ENCODE measurements at places on chromosomes 6 and 20.

- DNase-seq: peak; percentile 79
Observed at GRCh38 chr6:119627908-119628669, 278.5 kb upstream of the MAN1A1 start.

DNA sequence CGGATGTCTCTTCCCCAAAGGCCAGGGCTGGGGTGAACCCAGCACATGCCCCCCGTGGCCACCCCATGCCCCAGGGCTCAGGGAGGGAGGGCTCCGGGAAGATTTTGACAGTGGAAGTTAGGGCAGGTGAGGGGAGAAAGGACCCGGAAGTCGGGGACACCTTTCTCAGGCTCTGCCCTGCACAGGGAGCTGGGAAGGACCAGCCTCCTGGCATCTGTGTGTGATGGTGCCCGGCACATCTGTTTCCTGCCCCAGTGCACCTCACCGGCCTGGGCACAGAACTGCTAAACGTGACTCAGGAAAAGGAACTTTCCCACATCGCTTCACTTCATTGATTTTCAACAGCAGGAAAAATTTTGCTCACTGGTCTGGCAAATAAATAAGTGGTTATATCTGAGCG, 141.1 kb upstream of the AFDN start:
- DNase-seq: no peak

- no peak for DNase-seq
Observed at GRCh38 chr6:50185006-50185405, 135.3 kb upstream of the DEFB112 start.

GRCh38 chr20:57584768-57585461, 24.0 kb downstream of the PCK1 start:
- DNase-seq: no peak

DNA sequence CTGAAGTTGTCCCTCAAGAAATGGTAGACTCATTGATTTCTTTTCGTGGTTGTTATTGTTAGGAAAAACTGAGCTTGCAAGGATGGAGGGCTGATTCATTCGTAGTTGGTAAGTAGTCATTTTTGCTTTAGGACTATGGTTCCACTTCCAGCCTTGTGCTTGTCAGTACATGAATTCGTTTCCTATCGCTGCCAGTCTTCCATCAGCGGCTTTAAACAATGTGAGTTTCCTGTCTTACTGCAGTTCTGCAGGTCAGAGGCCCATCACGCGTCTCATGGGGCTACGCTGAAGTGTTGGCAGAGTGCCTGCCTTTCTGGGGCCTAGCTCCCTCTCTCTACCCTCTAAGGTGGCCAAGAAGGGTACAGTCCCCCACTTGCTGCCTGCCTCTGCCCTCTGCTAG, 11.4 kb upstream of the MDFI start:
- no peak for DNase-seq

DNA sequence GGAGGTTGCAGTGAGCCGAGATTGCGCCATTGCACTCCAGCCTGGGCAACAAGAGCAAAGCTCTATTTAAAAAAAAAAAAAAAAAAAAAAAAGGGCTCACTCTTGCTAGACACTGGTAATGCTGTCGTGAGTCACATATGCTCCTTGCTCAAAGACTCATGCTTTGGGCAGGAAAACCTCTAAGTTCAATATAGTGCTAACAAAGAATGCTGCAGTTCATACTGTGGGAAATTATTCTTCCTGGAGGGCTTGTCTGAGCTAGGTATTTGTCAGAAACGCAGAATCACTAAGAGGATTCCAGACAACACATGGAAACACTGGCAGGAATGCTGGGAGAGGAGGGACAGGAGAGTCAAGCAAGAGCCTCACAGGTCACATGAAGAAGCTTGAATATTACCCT, 2.3 kb upstream of the LYRM2 start:
- DNase-seq: peak; percentile 85

DNA sequence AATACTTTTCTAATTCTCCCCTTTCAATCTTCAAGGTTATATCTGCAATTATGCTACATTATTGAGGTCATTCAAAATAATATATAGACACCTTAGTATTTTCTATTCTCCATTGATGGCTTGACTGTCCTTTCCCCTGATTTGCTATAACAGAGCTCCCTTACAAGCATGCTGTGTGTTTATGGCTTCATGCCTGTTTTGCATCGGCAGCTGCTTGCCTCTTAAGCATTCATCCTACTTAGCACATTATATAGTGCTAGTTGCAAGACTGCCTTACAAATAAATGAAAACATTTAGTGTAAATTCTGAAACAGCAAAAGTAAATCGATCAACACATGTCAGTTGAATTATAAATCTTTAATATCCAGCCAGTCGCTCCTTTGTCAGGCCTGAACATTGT, 476.2 kb upstream of the POU3F2 start:
- DNase-seq: no peak

DNA sequence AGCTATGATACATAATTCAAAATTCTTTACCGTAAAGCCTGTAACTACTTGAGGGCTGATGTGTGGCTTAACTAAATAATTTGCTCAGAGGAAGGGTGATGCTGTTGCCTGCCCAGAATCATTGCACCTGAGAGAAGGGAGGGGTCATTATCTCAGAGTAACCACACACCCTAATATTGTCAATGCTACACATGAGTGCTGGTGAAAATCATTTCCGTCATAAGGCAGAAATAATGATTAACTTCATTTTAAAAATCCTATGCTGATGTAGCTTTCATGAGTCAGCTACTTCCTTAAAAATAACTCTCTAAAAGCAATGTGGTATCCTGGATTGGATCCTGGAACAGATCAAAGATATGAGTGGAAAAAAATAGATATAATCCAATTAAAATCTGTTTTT, 146.4 kb upstream of the FAM83B start:
- DNase-seq: no peak

GRCh38 chr6:83868639-83869038, 9.2 kb downstream of the CYB5R4 start:
- DNase-seq: peak; percentile 81

DNA sequence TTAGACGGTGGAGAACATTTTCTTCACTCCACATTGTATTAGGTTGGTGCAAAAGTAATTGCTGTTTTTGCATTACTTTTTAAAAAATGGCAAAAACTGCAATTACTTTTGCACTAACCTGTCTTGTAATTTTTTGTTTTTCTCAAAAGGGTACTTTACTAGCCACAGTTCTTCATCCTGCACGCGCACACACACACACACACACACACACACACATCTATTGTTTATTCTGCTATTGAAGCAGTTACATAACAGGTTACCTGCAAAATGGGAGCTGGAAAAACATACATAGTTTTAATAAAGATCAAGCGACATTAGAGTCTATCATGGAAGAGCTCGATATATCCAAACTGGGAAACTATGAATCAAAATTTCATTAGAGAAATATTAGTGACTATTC, 235.2 kb downstream of the SIM1 start:
- no peak for DNase-seq

GRCh38 chr6:13538084-13538483, 36.3 kb upstream of the SIRT5 start:
- peak; percentile 76 for DNase-seq

GRCh38 chr6:152572338-152573088, 64.6 kb downstream of the SYNE1 start:
- no peak for DNase-seq

- DNase-seq: no peak
Observed at GRCh38 chr6:76768556-76768955, 694.7 kb downstream of the HTR1B start.

GRCh38 chr6:35497571-35498421, 917 bp upstream of the TEAD3 start:
- peak; percentile 83 for DNase-seq

DNA sequence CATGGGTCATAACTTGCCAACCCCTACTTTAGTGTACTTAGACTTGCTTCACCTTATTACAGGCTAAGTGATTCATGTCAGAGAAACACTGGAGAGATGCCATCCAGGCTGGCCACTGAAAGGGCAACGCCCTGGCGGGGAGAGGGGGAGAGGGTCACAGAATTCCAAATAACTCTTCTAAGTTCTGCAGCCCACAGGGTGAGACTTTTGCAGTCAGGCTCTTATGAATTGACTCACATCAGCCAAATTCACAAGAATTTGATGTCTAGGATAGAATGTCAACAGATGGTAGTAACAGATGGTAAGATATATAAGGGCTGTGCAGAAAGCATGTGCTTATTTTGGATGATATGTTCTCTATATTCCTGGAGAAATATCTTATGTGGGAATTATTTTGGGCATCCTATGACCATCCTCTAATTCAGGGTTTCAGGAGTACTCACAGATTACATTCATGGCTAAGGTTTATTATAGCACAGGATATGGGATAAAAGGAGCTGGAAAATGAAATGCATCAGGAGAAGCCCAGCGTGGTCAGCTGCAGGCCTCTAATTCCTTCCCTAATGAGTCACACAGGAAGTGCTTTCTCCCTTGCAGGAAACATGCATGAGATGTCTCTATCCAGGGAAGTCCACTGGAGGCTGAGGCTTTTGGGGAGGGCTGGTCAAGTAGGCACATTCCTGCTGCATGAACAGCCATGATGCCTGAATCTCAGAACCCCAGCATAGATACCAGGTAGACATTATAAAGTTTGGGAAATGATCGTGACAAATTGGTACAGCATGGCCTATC, 58.7 kb upstream of the RIN2 start:
- peak; percentile 91 for DNase-seq

DNA sequence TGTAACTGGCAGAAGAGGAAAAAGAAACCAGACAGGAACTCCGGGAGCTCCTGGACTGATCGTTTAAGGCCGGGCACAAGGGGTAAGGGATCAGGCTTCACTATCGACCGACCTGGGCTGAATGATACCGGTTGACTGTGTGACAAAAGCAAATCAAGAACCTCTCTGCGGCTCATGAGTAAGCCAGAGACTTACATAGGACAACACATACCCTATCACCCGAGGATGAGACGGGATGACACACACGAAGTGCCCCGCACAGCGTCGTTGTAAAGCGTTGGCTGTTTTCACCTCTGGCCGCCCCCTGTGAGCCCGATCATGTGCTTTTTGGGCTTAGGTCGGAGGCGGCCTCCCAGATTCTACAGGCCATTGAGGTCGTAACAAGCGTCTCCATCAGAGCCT, 695 bp upstream of the TGIF2 start:
- peak; percentile 79 for DNase-seq

DNA sequence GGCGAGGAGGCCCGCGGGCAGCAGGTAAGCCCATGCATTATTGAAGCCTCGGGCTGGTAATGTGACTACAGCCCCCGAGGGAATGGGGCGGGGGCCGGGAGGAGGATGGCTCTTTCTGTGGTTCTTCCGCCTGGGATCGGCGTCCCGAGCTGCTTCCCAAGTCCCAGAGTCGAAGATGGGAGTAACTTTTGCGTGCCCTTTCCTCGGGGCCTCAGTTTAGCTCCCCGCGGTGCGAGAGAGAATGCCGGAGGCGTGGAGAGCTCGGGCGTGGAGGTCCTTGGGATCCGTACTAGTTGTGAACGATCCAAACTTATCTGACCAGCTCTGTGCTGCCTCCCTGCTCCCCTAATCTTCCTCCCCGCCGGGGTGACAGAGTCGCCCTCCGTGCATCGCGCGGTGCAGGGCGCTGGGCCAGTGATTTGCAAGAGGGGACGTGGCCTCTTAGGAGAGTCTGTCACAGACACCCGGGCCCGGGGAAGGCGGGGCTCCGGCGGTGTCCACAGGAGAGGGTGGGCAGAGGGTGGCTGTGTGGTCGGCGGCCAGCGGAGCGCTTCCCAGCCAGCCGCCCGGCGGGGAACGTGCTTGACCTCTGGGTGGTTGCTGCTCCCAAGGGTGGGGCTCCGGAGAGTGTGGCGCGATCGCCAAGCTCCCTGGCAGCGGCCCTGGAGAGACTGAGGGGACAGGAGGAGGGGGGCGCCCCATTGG, 815 bp downstream of the UTRN start:
- DNase-seq: peak; percentile 72

GRCh38 chr6:170150590-170150945, 140.3 kb downstream of the DLL1 start:
- DNase-seq: no peak

DNA sequence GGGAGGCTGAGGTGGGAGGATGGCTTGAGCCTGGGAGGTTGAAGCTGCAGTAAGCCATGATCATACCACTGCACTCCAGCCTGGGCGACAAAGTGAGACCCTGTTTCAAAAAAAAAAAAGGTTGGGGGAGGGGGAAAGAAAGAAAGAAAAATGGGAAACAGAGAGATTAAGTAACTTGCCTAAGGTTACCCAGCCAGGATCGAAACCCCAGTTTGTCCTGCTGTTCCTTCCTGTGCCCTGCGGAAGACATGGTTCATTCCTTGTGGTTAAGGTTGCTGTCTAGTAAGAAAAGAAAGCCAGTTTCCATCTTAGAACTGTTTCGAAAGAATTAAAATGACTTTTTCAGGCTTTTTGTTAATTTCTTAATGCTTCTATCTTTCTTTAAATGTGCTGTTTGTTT, 29.8 kb downstream of the C6orf89 start:
- no peak for DNase-seq

DNA sequence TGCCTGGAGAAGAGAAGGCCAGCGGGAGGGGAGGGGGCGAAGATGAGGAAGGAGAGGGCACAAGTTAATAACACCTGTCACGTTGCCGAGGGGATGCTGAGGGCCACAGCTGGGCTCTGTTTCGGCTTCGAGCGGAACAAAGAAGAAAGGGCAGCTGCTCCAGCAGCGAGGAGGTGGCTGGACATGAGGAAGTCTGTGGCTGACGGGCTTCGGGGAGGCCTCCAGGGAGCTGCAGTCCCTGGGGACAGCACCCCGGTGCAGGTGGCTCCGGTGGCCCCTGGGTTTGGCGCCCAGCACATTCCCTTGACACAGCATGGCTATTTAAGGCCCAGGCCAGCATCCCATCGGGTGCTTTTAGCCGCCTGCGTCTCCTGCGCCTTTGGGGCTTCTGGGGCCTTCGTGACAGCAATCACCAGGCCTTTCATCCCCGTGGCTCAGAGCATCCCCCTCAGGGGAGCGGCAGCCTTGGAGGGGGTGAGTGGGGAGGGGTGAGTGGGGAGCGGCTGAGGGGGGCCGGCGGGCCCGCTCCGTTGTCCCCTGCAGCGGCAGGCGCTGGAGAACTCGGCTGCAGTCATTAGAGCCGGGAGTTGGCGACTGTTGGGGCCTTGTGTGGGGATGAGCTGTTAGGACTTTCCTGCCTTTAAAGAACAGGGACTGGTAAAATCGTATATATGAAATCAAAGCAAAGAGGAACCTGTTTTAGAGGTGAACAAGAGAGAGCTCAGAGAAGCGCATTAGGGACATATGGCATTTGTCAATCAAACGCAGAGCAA, 99.0 kb downstream of the TMEM242 start:
- DNase-seq: no peak

GRCh38 chr6:104753251-104753650, 106.5 kb downstream of the HACE1 start:
- DNase-seq: no peak

DNA sequence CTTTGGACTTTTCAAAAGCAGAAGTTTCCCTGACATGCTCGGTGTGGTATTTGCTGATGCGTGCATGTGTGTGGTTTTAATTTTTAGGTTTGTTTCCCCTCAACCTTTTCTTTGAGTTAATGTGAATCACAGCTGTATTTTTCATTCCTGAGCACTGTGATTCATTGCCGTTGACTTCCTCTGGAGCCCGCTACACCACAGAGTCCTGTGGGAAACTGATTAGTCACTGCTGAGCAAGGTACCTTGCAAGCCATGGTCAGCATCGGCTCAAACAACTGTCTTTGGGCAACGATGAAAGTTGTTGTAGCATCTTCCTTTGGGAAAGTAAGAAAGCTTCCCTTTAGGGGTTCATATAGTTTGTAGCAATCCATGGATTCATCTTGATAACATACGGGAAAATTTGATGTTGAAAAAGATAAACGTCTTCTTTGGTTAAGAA, 57.5 kb downstream of the RIN2 start:
- DNase-seq: peak; percentile 99

- no peak for DNase-seq
Observed at GRCh38 chr6:2859185-2859700, 17.6 kb upstream of the SERPINB1 start.

All from ELR (cell line).